ENCODE measurements at places on chromosomes 3 and 15.

- DNase-seq = no peak
Measured at GRCh38 chr3:16802389-16802788, 82.4 kb upstream of the PLCL2 start.

DNA sequence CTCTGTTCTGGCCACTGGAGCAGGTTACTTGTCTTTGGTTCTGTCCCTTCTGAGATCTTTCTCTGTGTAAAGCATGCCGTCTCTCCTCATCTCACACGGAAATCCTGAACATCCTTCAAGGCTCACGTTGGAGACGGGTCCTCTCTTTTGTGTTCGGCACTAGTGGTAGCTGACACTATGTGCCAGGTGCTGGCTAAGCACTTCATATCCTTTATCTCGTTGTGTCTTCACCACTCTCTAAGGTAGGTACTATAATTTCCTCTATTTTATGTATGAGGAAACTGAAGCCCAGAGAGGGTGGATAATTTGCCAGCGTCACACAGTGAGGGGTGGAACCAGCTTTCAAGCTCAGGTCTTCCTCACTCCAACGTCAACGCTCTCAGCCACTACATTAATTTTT, 1.2 kb downstream of the IFT122 start:
- peak; percentile 15 for DNase-seq

GRCh38 chr15:26773067-26773877, 406 bp upstream of the GABRB3 start:
- DNase-seq = no peak

DNA sequence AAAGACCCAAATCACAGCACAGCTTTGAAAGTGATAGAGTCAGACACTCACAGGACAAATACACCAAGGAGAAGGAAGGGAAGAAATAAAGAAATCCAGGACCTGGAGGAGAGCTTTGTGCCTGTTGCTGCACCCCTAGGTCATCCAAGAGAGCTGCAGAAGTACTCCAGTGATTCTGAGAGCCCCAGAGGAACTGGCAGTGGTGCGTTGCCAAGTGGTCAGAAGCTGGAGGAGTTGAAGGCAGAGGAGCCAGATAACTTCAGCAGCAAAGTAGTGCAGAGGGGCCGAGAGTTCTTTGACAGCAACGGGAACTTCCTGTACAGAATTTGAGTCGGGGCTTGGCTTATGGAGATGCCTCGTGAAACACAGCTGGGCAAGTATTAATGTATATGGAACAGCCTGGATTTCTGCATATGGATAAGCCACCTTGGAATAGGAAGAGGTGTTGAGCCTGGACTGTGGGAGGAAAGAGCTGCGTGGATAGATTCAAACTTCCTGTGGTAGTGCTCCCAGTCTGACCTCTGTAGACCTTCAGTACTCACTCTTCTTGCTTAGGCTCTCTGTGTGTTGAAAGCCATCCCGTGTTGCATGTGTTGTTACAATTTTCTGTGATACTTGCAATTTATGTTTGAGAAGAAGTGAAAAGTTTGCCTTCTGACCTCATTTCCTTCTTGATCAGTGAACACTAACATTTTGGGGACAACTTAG, 6.1 kb downstream of the NGRN start:
- DNase-seq = no peak

DNA sequence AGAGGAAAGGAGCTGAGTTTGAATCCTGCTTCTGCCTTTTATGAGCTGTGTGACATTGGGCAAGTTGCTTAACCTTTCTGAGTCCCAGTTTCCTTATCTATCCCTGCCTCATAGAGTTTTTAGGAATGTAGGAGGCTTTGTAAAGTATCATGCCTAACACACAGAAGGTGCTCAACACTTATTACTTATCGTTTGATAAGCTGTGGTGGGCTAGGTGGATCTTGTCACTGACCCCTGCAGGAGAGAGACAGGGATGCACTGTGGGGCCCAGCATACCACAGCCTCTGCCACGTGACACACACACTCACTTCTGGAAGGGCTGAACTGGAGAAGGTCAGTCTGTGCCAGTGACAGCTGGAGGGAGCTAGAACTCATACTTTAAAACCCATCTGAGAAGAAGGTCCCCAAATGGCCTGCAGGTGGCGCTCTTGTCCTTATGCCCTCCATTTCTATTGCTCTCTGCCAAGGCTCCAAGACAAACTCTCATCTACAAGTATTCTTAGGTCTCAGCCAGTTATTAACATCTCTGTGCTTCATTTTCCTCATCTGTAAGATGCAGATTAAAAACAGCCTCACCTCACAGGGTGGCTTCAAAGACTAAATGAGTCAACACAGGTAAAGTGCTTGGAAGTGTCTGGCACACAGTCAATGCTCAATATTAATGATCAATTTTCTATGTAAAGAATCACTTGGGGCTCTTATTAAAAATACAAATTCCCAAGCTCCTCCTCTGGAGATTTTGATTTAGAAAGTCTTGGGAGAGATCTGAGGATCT, 57.5 kb upstream of the HACD2 start:
- no peak for DNase-seq

- DNase-seq = no peak
Measured at GRCh38 chr3:81445712-81446111, 315.7 kb downstream of the GBE1 start.

Data from stimulated activated naive CD4-positive, alpha-beta T cell (primary cell).